ENCODE measurements at places on chromosomes 6 and 20.

DNA sequence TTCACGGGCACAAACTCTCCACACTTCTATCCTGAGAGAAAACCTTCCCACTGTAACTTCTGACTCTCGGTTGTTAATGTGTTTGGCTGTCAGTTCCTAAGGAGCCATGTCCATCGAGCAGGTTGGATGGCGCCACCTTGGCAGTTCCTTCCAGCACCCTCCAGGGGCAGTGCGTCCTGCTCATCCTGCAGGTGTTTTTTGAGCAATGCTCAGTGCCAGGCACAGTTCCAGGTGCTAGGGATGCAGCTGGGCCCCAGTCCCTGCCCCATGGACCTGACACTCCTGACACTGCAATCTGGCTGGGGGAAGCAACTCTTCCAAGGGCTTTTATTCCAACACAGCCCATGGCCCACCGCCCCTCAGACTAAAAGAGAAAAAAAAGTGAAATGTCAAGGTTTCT, 376.4 kb downstream of the PREX1 start:
- no peak for DNase-seq

- DNase-seq, result no peak
Measured at GRCh38 chr6:70380252-70380651, 33.1 kb upstream of the FAM135A start.

DNA sequence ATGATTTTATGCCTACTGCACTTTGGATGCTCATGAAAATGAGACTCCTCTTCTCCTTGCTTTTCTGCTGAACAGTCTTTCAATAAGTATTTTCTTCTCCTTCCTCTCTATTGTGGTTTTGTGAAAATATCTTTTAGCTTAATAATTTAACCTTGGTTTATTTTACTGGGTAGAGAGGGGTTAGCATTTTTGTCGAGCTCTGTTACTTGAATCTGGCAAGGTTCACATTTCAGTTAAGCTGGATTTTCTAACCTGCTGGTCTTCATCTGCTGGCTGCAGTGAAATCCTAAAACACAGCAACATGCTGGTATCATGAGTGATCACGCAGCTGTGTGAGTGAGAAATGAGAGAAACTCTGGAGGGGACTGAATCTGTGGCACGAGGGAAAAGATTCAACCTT, 222.7 kb upstream of the NOX3 start:
- no peak for DNase-seq

DNA sequence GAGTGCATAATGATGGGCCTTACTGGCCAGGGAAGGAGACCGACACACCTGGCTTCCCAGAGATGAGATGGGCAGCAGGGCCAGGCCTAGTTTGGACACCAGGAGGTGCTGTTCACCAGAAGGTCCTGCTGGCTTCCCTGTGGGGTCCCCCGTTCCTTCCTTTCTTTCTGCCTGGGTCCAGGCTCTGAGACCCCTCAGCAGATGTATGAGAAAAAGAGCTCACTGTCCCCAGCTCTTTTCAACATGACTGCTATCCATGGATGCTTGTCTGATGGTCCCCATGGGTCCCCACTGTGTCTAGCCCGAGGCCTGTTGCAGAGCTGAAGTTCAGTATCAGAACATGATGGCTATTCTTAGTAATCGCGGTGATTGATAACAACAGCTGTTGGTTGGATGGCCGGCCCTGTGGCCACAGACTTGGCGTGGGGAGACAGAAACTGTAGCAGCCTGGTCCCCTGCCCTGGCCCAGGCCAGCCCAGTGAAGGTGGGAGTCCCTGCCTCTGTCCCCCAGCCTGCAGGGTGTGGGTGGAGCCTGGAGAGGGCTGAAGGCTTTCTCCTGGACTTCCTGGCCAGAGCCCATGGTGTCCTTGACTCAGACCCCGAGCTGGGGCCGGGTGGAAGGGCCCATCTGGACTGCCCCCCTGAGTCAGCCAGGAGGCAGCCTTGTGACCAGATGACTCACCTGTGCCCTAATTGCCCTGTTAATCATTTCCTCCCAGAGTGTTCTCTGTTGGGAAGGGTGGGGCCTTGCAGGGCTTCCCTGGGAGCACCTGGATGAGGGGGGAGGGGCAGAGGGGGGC, 9.9 kb upstream of the BAK1 start:
- DNase-seq, result no peak

DNA sequence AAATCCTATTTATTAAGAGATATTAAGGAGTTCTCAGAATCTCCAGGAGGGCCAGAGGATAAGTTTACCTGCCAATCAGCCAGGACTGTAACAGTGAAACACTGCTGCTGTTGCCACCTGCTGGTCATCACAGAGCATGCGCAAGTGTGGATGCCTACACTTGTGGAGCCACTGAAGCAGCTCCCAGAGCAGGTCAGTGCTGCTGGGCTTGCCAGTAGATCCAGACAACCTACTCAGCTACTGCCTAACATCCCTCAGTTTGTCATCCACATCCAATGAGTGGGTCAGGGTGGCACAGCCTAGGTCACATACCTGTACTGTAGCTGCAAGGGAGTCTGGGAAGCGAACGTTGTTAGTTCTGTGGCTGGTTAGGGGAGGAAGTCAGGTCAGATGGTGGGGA, 18.3 kb upstream of the NHSL1 start:
- DNase-seq, result peak; percentile 30

GRCh38 chr20:36344517-36345132, 38.5 kb downstream of the DLGAP4 start:
- no peak for DNase-seq

- DNase-seq, result no peak
Measured at GRCh38 chr6:2796861-2797260, 31.7 kb downstream of the WRNIP1 start.

DNA sequence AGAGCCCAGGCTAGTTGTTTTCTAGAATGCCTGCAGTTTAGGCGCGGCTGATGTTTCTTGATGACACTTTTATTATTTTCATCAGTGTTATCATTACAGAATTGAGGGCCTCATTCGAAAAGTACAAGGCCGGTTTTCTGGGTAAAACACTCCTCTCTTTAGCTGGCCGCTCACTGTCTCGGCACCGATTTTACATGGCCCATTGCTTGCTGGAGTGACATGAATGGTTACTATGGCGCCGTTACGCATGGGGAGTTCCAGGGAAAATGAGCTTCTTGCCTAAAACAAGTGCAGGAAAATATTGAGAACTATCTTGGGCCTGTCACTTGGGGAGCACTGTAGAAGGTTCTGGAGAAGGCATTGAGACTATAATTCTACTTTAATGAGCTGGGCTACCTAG, 317.8 kb downstream of the CDH4 start:
- DNase-seq, result no peak

DNA sequence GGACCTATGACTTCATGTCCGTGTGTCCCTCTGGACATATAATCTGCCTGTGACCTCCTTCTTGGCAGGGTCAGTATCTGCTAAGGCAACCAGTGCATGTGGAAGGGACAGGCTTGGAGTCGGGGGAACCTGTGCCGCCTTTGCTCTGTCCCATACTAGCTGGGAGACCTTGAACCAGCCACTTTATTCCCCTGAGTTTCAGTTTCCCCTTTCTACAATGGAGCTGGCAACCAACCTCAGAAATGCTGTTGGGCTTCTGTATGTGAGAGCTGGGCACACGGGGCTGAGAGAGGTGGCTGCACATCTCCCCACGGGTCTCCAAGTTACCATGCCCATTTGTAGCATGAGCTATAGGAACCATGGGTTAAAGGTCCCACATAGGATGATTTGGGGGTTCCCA, 53.8 kb downstream of the CD40 start:
- no peak for DNase-seq

DNA sequence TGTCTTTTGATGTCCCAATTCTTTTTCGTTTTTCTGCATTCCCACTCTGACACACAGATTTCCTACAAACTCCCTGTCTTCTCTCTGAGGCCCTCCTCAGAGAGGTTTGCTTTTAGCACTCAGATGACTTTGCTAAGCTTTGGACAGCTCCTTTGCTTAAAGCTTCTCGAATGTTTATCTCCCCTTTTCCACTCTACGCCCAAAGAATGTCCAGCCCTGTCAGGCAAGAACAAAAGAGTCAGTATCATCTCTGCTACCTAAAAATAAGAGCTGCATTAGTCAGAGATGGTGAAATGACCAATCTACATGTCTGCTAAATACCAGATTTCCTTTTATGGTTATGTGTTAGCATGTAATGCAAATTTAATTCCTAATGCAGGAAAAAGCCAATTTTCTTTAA, 56.8 kb downstream of the PREP start:
- DNase-seq, result no peak

- no peak for DNase-seq
Measured at GRCh38 chr6:3345836-3346235, 87.1 kb downstream of the PSMG4 start.

DNA sequence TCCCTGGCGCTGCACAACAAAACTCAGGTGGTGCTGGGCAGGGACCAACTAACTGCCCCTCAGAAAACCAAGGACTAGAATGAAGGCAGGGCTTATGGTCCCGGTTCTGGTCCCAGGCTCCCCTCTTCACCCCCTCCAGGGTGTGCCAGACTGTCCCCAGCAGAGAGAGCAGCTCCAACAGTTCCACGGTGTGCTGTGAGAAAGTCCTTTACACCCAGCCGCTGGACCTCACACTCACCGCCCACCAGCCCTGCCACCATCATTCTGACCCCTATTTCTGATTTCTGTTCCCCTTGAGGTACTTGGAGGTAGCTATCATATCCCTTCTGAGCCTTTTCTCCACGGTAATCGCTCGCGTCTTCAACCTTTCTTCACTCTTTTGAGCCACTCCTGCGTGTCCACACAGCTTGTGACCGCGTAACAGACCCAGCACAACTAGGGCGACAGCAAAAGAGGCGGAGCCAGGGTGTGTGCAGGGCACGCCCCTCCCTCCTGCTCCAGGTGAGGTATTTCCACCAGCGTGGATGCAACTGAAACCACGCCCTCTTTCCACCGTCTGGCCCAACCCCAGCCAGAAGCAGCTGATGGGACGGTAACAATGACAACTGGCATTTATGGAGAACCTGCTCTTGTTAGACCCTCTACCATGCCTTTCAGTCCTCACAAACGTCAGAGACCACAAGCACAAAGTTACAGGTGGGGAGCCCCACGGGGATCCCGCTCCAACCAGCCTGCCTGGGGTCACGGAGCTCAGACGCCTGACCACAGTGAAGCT, 2.3 kb downstream of the PXDC1 start:
- no peak for DNase-seq

DNA sequence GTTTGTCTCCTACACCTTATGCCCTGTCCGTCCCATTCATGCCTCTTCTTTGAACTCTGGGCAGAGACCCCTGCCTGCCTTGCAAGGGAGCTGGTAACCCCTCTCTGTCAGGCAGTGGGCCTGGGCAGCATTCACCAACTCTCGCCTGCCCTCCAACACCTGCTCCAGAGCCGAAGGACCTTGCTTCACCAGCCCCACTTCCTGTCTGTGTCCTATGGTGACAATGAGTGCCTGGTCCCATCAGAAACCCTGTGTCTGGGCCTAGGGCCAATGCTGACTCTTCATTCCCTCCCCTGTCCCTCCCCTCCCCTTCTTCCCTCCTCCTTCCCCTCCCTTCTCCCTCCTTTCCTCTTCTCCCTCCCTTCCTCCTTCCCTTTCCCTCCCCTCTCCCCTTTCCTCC, 22.8 kb upstream of the PCMTD2 start:
- DNase-seq, result no peak

DNA sequence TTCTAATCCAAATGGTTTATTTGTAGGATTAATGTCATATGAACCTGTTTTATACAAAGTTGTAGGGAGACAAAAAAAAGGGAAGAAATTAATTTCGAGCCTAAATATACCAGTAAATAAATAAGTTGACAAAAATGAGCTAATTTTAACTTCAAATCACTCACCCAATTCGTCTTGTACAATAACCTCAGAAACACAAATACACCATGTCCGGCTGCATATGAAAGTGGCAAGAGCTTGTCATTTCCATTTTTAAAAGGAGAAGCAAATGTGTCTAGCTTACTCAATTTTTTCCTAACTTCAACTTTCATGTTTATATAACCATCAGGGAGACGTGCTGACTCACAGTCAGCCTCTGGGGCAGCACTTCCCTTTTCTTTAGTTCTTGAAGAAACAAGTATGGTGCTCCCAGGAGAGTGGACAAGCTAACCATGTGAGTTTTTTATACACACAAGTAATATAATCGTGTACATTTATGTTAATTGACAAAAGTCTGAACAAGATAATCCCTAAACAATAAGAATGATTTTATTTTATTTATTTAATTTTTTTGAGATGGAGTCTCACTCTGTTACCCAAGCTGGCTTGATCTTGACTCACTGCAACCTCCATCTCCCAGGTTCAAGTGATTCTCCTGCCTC, 55.5 kb upstream of the SGK1 start:
- DNase-seq, result no peak

Data from activated CD4-positive, alpha-beta T cell treated with anti-CD3 and anti-CD28 coated beads, Interleukin-2, amount 50 U/mL, for 24 hours (primary cell).